ENCODE measurements at places on chromosomes 5 and 9. TPM values are rescaled to one million over a fixed set of nuclear protein-coding genes. Genes with fewer than 3 reads are reported as not detected.
A peak's percentile ranks its signal among the peaks of the same experiment; 100 is the strongest.

Gene PCDHGB1
- not detected for total RNA-seq

Gene SPATA6L
- 5.8 TPM for total RNA-seq

Gene HSPA9
- 184 TPM for total RNA-seq

Gene GMCL2
- total RNA-seq = not detected

GRCh38 chr9:3508078-3508431 lies 17.7 kb downstream of the RFX3 start:
- peaks cover 25% of the 10 kb centered on the region for H3K4me1 ChIP-seq
- no peak overlapping the region for H3K4me3 ChIP-seq
- peak overlapping the region; percentile 64 for H3K27ac ChIP-seq
- peaks cover 2% of the 10 kb centered on the region for H3K36me3 ChIP-seq
- DNase-seq = no peak

DNA sequence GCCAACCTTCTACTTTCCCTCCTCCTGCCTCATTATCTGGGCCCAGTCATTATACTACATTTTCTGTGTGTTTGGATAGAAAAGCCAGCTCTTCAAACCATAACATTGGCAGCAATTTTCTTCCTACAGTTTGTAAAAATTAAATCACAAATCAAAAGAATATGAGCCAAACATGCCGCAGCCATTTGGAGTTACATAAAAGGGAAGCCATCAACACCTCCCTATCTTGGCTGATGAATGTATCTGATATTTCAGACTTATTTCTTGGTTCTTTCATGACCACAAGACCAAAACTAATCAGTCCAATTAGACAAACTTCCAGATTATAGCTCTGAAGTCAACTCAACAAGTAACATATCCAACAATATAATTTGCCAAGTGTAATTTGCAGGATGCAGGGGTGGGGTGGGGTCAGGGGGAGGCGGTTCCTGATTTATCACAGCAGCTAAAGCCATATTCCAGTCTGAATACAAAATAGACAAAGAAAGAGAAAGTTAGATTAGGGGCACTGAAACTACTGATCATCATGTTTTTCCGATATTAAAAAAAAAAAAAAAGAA lies 89.4 kb upstream of the CNTLN start:
- H3K27me3 ChIP-seq = peaks cover 8% of the 10 kb centered on the region
- DNase-seq = no peak
- H3K36me3 ChIP-seq = no peaks in the 10 kb centered on the region
- no peak overlapping the region for H3K4me3 ChIP-seq

- peaks cover 6% of the 10 kb centered on the region for H3K4me1 ChIP-seq
- H3K4me3 ChIP-seq = peak overlapping the region; percentile 87
- no peak overlapping the region for H3K27ac ChIP-seq
Measured at GRCh38 chr9:33524306-33524947, 376 bp downstream of the ANKRD18B start.

Data from naive thymus-derived CD8-positive, alpha-beta T cell (primary cell).